ENCODE measurements at places on chromosomes 1 and 21.

- DNase-seq = peak; percentile 64
These were observed 676 bp downstream of the MORC3 start for GRCh38 chr21:36320421-36321324.

- no peak for DNase-seq
These were observed 53.6 kb downstream of the GLUL start for GRCh38 chr1:182337736-182338571.

- DNase-seq = peak; percentile 73
These were observed at the start of gene TRABD2B for GRCh38 chr1:47997289-47998200. TRABD2B (minus strand) TSS chr1:47997385.

GRCh38 chr1:94090761-94091160 lies 30.2 kb downstream of the ABCA4 start:
- no peak for DNase-seq

- no peak for DNase-seq
These were observed 53.6 kb downstream of the FBXO42 start for GRCh38 chr1:16298653-16299052.

- DNase-seq = no peak
These were observed 48.3 kb downstream of the SLC66A1 start for GRCh38 chr1:19360432-19360831.

GRCh38 chr1:244163861-244164510 lies 112.9 kb downstream of the ZBTB18 start:
- DNase-seq = no peak

DNA sequence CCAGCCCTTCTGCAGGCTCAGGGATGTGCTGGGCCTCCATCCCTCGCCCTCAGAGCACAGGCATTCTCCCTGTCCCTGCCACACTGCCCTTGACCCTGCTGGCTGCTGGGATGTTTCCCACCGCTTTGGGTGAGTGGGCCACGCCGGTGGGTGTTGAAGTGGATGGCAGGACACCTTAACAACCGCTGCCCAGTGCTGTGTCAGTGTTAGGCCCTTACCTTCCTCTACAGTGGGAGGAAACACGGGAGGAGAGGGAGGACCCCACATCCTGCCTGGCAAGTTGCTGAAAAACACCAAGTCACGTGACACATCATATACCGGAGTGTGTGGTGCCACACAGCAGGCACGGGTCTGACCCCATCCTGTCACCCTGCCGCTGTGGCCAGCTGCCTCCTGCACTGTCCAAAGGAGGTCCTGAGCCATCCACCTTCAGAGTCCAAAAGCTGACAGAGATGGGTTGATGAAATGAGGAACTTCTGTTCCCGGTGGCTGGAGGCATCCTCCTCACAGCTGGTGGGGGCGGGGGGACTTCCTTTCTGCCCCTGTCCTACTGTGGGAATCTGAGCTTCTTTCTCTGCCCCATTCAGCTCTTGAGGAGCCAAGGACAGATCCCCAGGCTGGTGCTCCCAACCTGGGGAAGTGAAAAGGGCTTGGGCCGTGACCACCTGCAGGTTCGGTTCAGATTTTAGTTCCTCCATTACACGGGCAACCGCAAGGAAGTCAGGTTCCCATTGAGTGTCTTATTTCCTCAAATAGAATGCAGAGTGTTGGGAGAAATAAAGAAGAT lies 3.2 kb upstream of the THEMIS2 start:
- no peak for DNase-seq

- DNase-seq = peak; percentile 14
These were observed 61.1 kb downstream of the GFI1 start for GRCh38 chr1:92425617-92426016.

GRCh38 chr1:79519084-79519760 lies 512.7 kb upstream of the ADGRL4 start:
- DNase-seq = no peak

- no peak for DNase-seq
These were observed 64.2 kb downstream of the SLX9 start for GRCh38 chr21:45004059-45004422.

DNA sequence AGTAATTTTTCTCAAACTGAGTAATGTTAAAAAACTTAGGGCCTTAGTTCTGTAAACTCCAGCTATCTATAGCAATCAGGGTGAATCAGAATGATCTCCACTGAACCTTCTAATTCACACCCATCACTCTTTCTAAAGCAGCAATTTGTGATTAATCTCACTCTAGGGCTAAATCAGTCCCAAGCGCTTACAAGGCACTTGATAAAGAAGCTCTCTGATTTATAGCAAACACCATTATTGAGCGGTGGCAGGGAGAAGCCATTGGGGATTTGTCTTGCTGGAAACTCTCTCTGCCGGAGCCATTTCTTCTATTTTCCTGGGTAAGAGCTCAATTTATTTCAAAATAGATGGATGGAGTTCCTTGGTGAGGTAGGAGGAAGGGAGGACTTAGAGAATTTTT lies 77.0 kb downstream of the OMA1 start:
- DNase-seq = no peak

All from HAP-1 (cell line).